NCI-H69 (cell line): ENCODE measurements at places on chromosomes 2 and 18.

GRCh38 chr18:11268741-11269233 lies 119.4 kb upstream of the PIEZO2 start:
- DNase-seq, result no peak

GRCh38 chr18:22943847-22944246 lies 10.7 kb downstream of the RBBP8 start:
- DNase-seq, result no peak

DNA sequence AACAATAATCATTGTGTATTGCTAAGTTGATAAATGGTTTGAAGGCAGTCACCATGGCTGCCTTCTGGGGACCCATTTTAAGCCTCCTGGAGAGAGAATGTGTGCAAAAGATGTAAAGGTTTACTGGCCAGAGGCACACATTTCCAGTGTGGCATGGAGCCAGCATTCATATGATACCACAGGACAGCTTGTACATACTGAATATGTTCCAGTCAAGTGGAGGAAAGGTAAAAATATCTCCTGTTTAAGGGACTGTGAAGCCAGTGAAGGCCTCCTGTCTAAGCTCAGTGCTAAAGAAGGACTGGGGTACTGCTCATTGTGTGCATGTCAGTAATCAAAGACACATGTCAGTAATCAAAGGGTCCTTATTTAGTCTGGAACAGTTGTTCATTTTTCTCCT lies 119.2 kb downstream of the BABAM2 start:
- peak; percentile 81 for DNase-seq

DNA sequence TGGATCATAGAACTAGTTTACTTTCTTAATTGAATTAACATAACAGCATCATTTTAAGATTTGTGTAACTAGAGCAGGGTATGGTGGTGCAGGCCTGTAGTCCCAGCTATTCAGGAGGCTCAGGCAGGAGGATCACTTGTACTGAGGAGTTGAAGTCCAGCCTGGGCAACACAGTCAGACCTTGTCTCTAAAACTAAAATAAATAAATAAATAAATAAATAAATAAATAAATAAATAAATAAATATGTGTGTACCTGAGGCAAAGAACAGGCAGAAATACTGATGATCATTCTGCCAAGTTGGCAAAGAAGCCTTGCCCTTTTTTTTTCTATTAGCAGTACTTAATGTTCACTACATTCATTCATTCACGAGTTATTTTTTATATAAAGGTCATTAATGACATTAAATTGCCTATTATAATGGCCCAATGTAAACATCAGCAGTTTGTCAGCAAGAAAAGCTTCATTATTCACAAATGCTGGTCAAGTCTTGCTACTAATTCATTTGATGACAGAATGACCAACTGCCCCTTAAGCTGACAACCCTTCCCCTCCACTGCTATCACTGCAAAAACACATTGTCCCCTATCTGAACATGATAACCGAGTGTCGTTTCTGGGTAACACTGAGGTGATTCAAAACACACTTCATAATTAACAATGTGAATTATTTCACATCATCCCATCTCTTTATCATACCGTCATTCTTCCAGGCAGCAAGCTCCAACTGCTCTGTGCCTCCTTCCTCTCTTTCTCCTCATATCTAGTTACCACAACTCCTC lies 39.0 kb downstream of the ARL5A start:
- DNase-seq, result no peak
